ENCODE measurements at places on chromosomes 7 and 10.

GRCh38 chr7:131371411-131371810, 43.7 kb downstream of the MKLN1 start:
- no peak for DNase-seq

DNA sequence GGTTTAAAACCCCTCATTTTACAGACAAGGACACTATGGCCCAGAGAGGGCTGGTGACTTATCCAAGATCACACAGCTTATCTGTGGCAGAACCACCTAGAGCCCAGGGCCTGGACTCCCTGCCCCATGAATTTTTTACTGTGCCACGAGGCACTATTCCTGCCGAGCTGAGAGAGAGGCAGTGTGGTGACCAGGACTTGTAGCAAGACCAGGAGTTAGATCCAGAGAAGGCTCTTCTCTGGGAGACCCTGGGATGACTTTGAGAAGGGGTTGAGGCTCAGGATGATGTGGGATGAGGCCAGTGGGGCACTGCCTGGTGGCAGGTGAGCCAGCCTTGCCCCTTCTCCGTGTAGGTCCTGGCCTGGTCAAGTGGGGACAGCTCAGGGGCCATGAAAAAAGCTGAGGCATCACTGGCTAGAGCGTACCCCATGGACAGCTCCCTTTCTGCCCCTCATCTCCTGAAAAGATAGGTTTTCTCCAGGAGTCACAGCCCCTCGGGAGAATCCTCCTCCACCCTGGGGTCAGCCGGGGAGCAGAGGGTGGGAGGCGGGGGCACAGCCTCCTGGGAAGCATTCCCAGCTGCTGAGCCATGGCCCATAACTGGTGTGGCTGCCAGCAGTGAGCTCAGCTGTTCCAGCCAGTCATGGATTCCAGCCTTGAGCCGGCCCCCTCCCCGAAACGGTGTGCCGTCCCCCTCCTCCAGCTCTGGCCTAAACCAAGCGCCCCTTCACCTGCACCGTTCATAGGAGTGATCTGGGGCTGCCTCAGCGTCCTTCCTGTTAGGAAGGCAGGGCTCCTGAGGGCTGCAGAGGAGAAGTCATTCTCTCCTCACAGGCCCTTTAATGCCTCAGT, 5.8 kb downstream of the FLNC start:
- no peak for DNase-seq

- DNase-seq = no peak
These were observed 132.6 kb downstream of the LHPP start for GRCh38 chr10:124594240-124594639.

DNA sequence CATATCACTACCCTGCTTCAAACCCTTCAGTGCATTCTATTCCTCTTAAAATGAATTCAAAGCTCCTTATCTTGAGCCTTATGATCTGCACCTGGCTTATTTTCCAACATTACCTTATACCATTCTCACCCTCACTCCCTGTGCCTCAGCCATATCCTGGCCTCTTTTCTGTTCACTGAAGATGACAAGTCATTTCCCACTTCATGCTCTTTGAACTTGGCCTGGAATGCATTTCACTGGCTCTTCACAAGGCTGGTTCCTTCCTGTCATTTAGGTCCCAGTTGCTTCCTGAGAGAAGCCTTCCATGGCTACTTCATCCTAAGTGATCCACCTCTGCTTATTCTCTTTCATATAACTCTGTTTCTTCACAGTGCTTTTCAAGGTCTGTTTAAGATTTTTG, 3.2 kb upstream of the LIPF start:
- DNase-seq = no peak

DNA sequence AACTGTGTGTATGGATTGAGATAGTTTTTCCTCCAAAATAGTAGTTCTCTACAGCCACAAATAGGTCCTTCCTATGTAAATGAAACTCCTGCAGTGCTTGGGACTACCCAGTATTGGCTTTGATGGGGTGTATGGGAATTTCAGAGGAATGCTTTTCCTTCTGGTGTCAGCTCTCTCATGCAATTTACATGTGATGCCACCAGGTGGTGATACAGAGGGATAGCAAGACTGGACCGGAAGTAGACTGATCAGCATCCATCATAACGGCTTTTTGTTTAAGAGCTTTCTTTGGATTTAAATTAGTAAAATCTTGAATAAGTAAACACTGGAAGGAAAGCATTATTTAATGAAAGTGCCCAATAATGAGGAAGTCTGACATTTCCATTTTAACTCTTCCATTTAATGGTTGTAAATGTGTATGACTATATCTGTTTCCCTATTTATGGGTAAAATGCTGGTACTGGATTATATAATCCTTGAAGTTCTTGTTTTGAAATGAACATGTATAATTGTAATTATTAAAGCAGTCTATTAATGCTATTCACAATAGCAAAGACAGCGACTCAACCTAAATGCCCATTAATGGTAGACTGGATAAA, 22.7 kb downstream of the DYNC1I1 start:
- no peak for DNase-seq

GRCh38 chr10:98062424-98062823, 32.0 kb upstream of the CRTAC1 start:
- DNase-seq = no peak

Measured in activated effector memory CD4-positive, alpha-beta T cell treated with anti-CD3 and anti-CD28 coated beads, Interleukin-2, amount 50 U/mL, for 16 hours (primary cell).